ENCODE measurements at places on chromosomes 13 and 19.

DNA sequence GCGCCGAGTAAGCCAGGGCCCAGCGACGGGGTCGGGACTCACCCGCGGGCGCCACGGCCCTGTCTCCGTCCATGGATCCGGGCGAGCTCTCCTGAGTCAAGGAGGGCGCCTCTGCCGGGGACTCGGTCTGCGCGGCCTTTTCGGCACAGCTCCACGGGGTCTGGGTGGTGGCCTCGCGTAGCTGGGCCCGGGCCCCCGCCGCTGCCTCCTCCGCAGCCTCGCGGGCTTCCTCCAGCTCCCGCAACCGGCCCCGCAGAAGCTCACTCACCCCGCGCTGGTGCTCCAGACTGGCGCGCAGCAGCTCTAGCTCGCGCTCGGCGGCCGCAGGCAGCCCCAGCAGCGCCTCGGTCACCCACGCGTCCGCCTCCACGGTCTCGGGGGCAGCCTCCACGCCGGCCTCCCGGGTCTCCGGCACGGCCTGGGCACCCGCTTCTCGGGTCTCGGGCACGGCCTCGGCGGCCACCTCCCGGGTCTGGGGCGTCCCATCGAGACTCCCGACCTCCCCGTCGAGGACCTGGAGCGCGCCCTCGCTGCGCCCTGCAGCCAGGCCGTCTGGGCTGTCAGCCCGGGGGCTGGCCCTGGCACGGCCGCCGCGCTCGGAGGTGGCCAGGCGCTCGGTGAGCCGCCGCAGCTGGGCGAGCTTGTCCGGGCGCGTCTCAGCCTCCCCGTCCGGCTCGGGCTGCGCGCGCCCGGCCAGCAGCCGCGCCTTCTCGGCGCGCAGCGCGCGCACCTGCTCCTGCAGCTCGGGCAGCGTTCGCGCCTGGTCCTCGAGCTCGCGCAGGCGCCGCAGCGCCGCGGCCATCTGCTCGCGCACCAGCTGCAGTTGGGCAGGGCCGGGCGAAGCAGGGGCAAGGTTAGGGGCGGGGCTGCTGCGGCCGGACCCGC is 8.4 kb downstream of the KANK3 start:
- no peak for DNase-seq

DNA sequence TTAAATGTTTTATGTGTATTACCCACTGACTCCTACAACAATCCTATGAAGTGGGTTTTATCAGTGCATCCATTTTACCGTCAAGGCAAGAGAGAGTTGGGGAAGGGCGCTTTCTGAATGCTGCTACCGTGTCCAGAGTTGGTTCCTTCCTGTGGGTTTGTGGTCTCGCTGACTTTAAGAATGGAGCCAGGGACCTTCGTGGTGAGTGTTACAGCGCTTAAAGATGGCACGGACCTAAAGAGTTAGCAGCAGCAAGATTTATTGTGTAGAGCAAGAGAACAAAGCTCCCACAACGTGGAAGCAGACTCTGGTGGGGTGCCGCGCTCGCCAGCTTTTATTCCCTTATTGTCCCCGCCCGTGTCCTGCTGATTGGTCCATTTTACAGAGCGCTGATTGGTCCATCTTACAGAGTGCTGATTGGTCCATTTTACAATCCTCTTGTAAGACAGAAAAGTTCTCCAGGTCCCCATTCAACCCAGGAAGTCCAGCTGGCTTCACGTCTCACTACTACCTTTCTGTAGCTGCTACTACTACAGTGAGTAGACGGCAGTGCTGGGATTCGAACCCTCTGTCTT is 6.1 kb downstream of the OSCAR start:
- no peak for DNase-seq

GRCh38 chr13:74184283-74184682 is 50.1 kb upstream of the KLF12 start:
- no peak for DNase-seq

- no peak for DNase-seq
Observed at GRCh38 chr13:51682686-51683085, 98.4 kb downstream of the WDFY2 start.

GRCh38 chr19:11256189-11256588 is 6.1 kb downstream of the DOCK6 start:
- no peak for DNase-seq

GRCh38 chr19:19388568-19389555 is 16.6 kb upstream of the GATAD2A start:
- no peak for DNase-seq

DNA sequence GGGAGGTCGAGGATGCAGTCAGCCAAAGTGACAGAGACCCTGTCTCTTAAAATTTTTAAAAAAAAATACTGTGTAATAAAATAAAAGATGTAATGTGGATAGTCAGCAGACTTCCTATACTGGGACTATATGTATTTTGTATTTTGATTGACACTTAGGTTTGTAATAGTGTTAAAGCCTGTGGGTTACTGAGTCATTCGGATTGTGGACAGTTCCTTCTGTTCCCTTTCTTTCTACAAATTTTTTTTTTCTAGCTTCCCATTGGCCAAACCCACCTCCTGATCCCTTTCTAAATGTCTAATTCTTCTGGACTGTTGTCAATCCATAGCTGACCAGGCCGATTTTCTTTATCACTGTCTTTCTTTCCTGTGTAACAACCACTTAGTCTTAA is 108.0 kb downstream of the DNAJC3 start:
- DNase-seq, result no peak

- no peak for DNase-seq
Observed at GRCh38 chr19:14370169-14370939, 10.9 kb upstream of the ADGRE5 start.
